ENCODE measurements at places on chromosomes 12 and 14.

- DNase-seq, result no peak
Observed at GRCh38 chr12:20250761-20251160, 117.6 kb upstream of the PDE3A start.

DNA sequence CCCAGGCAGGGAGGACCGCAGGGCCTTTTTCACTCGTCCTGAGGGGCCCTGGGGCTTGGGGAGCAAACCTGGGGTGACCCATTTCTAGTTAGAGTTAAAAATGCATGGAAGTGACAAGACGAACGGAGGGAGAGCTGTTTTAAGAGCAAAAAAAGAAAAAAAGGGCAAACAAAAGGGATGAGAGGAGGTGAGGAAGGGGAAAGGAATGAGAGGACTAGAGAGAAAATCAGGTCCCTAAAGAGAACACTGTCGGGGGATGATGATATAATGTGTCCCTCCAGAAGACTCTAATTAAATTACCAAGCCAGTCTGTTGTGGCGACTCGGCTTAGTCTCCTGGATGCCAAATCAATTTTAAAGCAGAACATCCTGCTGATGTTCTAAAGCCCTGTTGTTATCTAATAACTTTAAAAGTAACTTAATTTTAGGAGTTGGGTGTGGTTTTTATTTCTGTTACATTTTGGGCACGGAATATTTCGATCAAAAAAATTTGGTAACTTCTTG lies 1.1 kb downstream of the ANO6 start:
- DNase-seq, result no peak

- DNase-seq, result no peak
Observed at GRCh38 chr12:106234449-106234848, 13.4 kb downstream of the CKAP4 start.

- DNase-seq, result no peak
Observed at GRCh38 chr12:41661141-41661765, 473.1 kb downstream of the PDZRN4 start.

DNA sequence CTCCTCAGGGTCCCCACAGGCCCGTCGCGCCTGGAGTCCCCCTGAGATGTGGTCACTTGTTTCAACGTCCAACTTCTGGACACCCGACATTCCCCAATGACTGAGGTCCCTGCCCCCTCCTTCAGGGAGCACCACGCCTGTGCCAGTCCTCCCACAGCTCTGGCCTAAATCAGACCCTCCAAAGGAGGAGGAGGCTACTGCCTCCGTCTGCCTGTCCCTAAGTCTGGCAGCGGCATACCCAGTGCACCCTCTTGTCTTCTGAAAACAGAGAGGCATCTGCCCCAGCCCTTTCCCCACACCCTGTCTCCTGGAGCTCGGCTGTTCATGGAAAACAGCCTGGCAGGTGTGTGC lies 46.2 kb downstream of the TESC start:
- DNase-seq, result no peak

- DNase-seq, result no peak
Observed at GRCh38 chr12:121196902-121197301, 13.0 kb upstream of the P2RX4 start.

DNA sequence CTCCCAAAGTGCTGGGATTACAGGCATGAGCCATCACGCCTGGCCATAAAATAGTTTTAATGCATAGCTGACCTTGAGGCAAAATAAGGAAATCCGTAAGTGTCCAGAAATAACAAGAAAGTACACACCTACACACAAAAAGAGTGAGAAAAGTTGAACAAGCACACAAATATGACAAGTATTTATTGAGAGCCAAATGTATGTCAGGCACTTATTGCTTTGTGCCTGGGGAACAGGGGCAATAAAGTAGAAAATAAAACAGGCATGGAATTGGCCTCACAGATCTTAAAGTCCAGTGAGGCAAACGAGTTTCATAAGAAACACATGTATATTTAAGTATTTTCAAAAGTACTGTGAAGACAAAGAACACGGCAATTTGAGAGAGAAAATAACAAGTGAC lies 103.7 kb downstream of the ERGIC2 start:
- DNase-seq, result no peak

- no peak for DNase-seq
Observed at GRCh38 chr12:113154351-113154973, 4.9 kb downstream of the CFAP73 start.

- DNase-seq, result no peak
Observed at GRCh38 chr12:113932381-113933196, 33.5 kb downstream of the RBM19 start.

- DNase-seq, result no peak
Observed at GRCh38 chr12:98053202-98053601, 462.2 kb upstream of the TMPO start.
